ENCODE measurements at places on chromosomes 2 and 18.

GRCh38 chr18:48766026-48766425 lies 184.7 kb downstream of the SMAD7 start:
- no peaks in the 10 kb centered on the region for H3K4me1 ChIP-seq
- no peaks in the 10 kb centered on the region for H3K27me3 ChIP-seq
- H3K27ac ChIP-seq: no peak overlapping the region
- no peak overlapping the region for H3K4me3 ChIP-seq

- no peak overlapping the region for H3K27ac ChIP-seq
- peaks cover 2% of the 10 kb centered on the region for H3K27me3 ChIP-seq
- no peaks in the 10 kb centered on the region for H3K4me1 ChIP-seq
- no peak for DNase-seq
- H3K4me3 ChIP-seq: no peak overlapping the region
Measured at GRCh38 chr2:47620770-47621437, 162.0 kb upstream of the MSH6 start.

GRCh38 chr2:121136323-121136722 lies 148.7 kb downstream of the TFCP2L1 start:
- peaks cover 1% of the 10 kb centered on the region for H3K27me3 ChIP-seq
- H3K4me1 ChIP-seq: no peaks in the 10 kb centered on the region
- DNase-seq: peak; percentile 16
- no peak overlapping the region for H3K4me3 ChIP-seq
- no peak overlapping the region for H3K27ac ChIP-seq

GRCh38 chr2:44269831-44270230 lies 5.4 kb upstream of the SLC3A1 start:
- DNase-seq: no peak
- H3K4me1 ChIP-seq: no peaks in the 10 kb centered on the region
- no peaks in the 10 kb centered on the region for H3K27me3 ChIP-seq
- H3K4me3 ChIP-seq: no peak overlapping the region
- H3K36me3 ChIP-seq: no peaks in the 10 kb centered on the region
- H3K27ac ChIP-seq: no peak overlapping the region
